ENCODE measurements at places on chromosomes 1 and 21.

DNA sequence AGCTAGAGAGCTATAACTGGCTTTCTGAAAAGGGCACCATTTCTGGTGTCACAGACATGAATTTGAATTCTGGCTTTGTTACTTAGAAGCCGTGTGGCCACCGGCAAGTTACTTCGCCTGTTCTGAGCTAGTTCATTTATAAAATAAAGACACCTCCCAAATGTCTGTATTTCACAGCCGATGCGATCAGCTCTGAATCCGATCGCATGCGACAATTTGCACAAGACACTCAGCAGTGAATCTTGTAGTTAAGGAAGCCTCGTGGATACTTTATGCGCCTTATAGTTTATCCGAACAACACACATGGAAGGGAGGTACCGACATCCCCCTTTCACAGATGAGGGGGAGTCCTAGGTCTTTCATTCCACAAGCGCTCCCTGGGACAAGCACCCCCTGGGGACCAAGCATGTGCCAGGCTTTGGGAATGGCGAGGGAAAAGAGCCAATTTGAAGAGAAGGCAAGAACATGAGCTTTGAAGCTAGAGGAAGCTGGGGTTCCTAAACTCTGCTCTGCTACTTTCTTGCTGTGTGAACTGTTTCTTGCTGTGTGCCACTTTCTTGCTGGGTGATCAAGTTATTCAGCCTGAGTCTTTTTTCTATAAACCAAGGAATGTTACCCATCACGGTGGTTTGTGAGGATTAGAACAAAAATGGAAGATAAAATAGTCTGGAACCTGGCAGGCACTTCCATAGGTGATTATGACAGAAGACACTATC, 3.9 kb downstream of the ID3 start:
- no peak for DNase-seq

GRCh38 chr1:43760745-43761317, 53.5 kb downstream of the ST3GAL3 start:
- no peak for DNase-seq

DNA sequence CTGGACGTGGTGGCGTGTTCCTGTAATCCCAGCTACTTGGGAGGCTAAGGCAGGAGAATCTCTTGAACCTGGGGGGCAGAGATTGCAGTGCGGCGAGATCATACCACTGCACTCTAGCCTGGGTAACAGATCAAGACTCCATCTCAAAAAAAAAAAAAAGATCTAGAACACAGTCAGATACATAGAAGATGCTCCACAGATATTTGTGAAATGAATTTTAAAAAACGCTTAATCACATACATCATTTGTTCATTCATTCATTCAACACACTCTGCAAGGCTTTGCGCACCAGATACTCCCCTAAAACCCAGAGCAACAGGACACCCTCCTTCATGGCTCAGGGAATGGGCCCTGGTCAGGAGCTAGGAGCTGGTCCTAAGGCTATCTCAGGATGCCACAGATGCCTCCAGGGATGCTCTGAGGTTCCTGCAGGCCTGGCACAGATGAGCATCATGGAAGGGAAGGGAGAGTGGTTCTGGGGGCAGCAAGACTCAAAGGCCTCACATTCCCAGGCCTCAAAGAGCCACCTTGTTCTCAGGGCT, 6.4 kb downstream of the HSPG2 start:
- DNase-seq: no peak

GRCh38 chr1:5664081-5664768, 328.0 kb downstream of the NPHP4 start:
- no peak for DNase-seq

GRCh38 chr1:161480381-161481035, 24.7 kb upstream of the FCGR2A start:
- DNase-seq: no peak

DNA sequence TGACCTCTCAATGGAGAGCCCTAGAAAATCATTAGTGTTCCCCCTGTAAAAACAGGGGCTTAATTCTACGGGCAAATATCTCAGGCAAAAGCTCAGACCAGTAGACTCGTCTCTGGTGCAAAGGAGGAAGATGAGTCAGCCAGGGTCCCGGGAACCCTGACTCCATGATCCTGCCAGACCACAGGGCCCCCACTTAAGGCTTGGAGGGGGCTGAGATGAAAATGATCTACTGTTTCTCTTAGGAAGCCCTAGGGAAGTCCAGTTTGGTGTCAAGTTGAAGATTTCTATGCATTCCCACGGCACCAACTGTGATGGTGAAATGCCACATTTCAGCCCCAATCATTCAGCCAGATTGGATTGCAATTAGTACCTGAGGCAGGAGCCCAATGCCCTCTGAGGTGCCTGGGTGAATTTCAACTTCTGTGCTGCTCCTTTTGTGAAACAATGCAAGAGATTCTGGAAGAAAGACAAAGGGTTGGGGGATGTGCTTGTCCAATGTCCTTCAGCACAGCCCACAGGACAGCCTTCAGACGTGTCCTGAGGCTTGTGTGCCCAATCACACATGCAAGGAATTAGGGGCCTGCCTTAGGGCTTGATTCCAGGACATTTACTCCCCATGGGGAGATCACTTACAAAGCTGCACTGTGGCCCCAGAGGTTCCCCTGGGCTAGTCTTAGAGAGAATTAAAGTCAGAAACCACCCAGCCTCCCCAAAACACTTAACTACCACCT, 18.1 kb downstream of the NAV1 start:
- no peak for DNase-seq

DNA sequence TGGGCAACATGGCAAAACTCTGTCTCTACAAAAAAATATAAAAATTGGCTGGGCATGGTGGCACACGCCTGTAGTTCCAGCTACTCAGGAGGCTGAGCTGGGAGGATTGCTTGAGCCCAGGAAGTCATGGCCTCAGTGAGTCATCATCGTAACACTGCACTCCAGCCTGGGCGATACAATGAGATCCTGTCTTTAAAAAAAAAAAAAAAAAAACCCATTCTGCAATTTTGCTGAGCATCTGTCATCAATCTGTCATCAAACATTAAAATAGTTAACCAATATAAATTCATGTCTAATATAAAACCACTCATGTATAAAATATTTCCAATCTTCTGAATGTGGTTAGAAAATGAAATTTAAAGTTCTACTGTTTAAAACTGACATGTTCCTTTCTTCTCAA, 56.9 kb downstream of the LPAR3 start:
- DNase-seq: no peak

- DNase-seq: no peak
Observed at GRCh38 chr1:187038784-187039183, 210.0 kb downstream of the PLA2G4A start.

- no peak for DNase-seq
Observed at GRCh38 chr1:239811211-239811885, 280.3 kb upstream of the FMN2 start.

GRCh38 chr1:8202182-8202905, 115.6 kb upstream of the SLC45A1 start:
- DNase-seq: no peak

DNA sequence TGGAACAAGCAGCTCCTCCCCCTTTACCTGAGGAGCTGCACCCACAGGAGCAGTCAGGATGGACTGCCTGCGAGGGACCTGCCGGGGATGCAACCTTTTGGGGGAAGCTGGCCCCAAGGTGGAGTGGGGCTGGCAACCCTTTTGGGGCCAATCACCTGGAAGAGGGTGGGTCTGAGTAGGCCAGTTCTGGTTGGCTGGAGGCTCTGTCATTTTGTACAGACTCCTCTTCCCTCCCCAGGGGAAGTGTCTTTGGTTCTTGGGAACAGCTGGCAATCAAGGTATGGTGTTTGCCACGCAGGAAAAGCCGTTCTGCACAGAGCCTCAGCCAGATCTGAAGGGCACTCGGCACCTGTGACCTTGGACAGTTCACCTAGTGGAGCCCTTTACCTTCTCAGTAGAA, 280 bp upstream of the A3GALT2 start:
- no peak for DNase-seq

- DNase-seq: no peak
Observed at GRCh38 chr1:182626527-182626926, 22.3 kb upstream of the RGS16 start.

- no peak for DNase-seq
Observed at GRCh38 chr1:240136402-240136801, 44.7 kb downstream of the FMN2 start.

DNA sequence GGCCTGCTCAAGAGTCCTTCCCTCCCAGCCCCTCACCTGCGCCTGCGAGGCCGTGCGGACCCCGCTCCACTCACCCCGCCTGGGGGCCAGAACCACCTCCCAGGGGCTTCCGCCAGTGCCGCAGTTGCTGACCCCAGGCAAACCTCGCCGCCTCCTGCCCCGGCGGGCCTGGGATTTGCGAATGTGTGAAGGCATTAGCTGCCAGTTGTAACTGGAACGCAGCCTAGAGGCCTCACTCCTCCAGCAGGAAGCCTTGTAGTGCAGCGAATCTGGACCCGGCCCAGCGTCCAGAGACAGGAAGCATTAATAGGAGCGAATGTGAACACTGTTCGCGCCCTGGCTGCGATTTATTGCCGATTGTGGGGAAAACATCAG, 140.9 kb upstream of the ARHGEF16 start:
- DNase-seq: no peak

DNA sequence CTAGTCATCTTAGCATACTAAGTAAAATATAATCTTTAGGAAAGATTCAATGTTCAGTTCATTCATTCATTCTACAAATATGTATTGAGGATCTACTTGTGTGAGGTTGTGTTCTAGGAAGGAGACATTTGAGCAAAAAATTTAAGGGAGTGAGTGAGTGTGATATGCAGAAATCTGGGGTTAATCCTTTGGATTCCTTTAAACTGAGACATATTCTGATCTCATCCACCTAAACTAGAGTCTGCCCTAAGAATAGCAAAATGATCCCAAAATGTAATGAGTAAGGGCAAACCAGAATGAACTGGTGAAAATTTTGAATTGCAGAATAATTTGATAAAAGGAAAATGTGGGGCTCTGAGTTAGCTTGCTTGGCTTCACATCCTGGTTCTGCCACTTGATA, 8.6 kb downstream of the UBE2U start:
- DNase-seq: no peak

All from effector memory CD4-positive, alpha-beta T cell (primary cell).